ENCODE measurements at places on chromosomes 6 and 20.

GRCh38 chr6:10451828-10452509, 37.1 kb upstream of the TFAP2A start:
- DNase-seq, result peak; percentile 25

DNA sequence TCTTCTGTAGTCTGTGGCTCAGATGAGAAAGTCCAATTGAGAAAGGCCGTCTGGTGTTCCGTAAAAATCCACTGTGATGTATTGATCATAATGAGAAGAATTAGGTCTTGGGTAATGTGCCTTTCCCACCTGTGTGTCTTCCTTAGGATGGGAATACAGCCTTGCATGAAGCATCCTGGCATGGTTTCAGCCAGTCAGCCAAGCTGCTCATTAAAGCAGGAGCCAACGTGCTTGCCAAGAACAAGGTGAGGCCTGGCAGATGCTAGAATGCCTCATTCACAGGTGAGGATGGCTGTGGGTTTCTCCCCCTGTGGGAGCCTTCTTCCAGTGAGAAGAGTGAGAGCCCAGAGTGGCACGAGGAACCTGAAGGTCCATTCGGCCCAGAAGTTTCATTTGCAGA, 32.7 kb downstream of the LYRM2 start:
- no peak for DNase-seq

DNA sequence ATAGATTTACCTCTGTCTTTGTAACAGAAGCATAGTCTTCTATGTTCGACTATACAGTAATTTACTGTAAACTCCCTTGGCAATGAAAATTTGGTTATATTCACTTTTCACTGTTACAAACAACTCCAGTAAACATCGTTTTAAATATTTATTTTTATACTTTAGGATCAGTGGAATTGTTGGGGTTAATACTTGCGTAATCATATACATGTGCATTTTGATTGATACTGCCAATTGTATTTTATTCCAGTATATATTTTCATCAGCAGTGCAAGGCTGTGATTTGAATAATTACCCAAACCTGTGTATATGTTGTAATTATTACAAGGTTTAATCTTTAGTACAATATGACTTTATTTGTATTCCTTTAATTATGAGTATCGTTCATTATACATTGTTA, 255.7 kb downstream of the ARID1B start:
- no peak for DNase-seq

DNA sequence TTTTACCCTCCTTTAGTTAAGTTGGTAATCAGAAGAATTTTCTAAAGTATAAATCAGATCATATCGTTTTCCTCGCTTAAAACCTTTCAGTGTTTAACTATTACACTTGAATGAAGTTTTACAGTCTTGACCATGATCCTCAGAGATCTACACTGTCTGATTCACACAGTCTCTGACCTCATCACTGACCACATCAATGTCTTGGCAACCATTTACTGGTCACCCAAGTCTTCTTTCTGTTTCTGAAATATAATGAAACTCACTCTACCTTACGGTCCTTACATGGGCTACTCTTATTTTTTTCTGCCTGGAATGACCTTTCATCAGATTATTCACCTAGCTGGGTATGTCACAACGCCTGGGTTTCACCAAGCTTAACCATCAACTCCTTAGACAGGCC, 71.4 kb downstream of the ADGB start:
- no peak for DNase-seq

- DNase-seq, result no peak
Measured at GRCh38 chr6:121645100-121645745, 209.8 kb downstream of the GJA1 start.

DNA sequence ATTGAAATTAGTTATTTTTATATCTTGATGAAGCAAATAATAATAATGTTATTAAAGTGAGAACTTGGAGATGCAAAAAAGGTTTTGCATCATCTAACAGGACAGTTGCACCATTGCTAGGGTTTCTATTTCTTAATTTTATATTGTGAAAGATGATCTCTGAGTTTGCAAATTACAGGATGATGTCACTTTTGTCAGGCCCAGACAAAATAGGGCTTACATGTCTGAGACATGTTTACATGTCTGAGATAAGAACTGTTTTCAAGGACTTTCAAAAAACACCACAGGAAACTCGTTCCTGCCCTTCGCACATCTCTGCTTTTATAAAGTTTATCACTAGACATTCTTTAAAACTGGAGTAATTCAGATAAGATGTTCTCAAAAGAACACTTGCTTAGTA, 1075.8 kb upstream of the MANEA start:
- no peak for DNase-seq

GRCh38 chr6:41939176-41939847, 2.3 kb downstream of the CCND3 start:
- DNase-seq, result peak; percentile 69

- no peak for DNase-seq
Measured at GRCh38 chr6:91482498-91482897, 895.6 kb upstream of the MAP3K7 start.

DNA sequence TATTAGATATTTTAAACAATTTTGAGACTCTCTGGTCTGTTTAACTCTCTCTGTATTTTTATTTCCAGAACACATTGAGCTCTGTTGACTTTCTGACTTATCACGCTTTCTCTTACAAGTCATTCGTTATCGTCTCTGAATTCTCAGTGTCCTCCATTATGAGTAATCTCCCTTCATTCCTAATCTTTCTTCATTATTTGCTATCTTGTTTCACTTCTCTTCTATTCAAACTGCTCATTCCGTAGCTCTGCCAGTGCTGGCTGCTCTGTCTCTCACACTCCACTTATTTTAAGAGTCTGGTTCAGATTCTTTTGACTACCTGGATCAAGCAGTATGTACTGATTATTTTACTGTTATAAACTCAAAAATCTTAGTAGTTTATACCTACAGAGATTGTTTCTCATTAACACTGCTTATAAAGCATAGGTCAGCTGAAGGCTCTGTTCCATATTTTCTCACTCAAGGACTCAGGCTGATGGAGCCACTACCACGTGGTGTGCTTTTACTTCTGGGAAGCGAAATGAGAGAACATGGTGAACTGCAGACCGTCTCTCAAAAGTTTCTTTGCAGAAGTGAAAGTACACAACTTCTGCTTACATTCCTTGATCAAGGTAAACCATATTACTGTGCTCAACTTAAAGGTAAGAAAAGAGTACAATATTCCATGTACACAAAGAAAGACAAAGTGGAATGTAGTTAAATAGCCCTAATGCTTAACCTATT, 485.2 kb downstream of the GRIK2 start:
- DNase-seq, result no peak

GRCh38 chr6:134593887-134594286, 276.0 kb upstream of the SGK1 start:
- DNase-seq, result no peak

DNA sequence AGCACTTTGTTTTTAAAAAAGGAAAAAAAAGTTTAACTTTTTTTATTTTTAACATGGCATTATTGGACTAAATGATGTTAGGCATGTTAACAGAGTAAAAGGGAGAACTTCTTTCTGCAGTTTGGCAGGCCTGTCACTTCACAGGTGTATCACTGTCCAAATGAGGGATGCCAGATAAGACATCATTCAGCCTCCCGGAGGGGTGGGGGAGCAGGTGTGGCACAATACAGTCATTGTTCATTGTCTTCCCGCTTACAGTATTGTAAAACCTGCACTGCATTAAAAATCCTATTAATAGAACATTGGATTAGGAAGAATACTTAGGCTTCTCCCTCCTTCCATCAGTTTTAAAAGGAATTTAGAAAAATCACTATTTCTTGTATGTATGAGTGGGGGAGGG, 80.7 kb downstream of the CARMIL1 start:
- no peak for DNase-seq

DNA sequence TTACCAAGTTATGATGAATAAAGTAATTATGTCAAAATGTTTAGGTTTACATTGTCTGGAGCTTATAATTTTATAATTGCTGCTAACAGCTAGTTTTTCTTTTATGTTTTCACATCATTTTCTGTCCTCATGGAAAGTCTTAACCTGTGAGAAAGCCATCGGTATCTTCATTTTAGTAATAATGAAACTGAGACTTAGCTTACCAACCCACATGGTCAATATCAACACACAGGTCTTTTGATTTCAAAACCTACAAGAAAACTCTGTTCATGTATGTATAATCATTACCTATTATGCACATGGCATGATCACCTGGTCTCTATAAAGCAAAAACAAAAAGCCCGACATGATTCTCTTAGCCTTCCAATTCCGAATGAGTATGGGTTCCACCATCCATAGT, 61.9 kb downstream of the KCNQ5 start:
- no peak for DNase-seq

- DNase-seq, result no peak
Measured at GRCh38 chr6:164911873-164912580, 397.4 kb downstream of the C6orf118 start.

DNA sequence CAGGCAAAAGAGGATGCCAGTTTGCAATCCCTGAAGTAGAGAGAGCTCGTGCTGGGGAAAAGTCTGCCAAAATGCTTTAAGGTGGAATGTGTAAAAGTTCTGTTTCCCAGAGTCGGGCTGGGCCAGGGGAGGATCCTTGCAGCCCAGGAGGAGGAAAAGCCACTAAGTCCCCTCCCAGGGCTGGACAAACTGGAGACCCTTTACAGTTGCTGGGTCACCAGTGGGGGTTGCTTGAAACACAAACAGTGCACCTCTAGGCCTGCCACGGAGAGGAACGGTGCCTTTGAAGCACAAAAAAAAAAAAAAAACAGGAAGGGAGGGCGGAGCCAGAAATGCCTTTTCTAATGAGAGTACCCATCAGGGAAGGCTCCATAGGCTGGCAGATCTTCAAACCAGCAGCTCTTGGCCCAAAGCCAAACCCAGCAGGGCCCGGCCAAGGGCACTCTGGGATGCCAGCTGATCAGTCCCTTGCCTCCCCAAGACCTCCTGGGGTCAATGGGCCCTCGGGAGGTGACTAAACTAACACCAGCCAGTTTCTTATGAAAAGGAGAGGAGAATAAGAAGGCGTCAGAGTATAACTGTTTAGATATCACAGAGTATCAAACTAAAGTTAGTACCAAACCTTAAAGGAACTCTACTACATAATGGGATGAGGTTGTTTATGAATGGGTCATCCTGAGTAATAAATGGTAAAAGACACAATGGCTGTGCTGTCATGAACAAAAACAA, 23.7 kb downstream of the HLA-A start:
- peak; percentile 52 for DNase-seq

DNA sequence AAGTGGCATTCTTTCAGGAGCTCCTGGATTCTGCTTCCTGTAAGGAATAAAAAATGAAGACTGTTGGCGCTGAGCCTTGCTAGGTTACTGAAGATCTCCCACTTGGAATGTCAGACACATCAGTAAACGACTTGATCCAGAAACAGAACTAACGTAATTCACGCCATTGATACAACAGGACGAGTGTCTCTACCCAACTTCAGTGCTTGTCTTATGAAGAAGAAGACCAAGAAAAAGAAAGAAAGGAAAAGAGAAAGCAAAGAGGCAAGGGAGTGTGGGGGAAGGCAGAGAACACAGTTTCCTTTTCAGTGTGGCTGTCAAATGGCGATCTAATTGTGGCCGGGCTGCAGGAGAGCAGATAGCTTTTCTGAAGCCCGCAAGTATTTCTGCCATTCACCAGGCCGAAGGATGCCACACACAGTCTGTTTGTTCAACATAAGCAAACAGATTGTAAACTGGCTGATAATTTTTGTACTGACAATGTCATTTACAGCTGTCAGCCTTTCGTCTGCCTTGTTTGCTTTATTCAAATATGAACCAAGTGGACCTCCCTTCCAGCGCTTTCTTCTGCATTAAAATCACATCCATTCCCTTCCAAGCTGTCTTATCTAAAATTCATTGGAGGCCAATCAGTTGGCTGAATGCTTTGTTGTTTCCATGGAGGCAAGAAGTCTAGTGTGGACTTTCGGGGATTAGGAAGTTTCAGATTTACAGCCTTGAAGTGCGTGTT, 180.6 kb downstream of the FOXA2 start:
- peak; percentile 20 for DNase-seq

DNA sequence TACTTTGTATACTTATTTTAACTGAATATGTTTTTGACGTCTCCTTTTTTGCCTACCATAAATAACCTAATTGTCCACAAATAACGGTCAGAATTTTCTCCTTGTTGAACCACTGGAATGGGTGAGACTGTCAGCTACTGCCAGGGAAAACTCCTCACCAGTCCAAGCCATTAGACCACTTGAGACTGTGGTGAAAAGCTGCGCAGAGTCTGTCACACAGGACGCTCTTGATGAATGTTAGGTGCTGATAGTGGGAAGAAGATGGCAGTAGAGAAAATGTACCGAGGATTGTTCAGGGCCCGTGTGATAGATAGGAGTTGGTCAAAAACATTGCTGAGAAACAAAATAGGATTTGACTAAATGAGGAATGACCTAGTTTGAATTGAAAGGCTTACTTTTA, 75.6 kb upstream of the KIF25 start:
- DNase-seq, result no peak

DNA sequence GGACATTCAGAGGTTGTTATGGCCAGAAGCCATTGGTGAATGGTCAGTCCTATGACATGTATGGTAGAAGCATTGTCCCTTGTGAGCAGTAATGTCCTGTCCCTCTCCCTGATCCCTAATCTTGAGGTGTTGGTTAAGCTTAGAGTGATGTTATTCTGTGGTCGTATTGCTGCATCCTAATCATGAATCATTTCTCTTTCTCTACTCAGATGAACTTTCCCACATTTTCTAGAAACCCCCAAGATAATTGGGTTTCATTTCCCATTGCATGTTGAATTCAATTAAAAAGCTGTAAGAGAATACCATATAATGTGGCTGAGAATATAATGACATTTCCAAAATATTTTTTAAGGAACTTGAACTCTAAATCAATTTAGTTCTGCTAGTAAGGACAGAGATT, 175.1 kb downstream of the PLCB4 start:
- DNase-seq, result no peak

GRCh38 chr6:122778985-122779661, 393 bp upstream of the FABP7 start:
- DNase-seq, result peak; percentile 82

DNA sequence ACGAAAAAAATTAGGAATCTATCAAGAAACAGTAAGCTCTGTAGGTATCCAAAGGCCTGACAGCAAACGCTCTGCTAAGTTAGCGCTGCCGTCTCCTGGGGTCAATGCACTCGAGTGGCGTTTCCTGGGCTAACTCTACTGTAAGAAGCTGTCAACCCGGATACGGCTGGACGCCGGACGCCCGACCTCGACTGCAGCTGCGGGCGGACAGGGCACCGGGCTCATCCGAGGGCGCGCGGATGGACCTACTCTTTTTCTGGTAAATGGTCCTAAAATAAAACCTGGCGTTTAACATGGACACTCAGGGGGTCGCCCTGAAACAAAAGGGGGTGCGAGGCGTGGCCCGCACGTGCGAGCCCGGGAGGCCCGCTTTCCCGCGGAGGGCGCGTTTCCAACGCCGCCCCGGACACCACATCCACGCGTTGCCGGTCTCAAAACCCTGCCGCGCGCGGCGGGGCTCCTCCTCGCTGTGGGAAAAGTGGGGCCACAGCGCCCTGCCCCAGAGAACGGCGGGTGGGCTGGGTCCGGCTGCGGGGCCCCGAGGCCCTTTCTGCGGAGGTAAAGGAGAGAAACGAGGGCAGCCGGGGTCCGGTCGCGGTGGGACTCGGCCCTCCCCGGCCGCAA, 537 bp downstream of the TCP1 start:
- peak; percentile 61 for DNase-seq

Measured in GM23338 (cell line).